ENCODE measurements at places on chromosomes 5 and 9.

DNA sequence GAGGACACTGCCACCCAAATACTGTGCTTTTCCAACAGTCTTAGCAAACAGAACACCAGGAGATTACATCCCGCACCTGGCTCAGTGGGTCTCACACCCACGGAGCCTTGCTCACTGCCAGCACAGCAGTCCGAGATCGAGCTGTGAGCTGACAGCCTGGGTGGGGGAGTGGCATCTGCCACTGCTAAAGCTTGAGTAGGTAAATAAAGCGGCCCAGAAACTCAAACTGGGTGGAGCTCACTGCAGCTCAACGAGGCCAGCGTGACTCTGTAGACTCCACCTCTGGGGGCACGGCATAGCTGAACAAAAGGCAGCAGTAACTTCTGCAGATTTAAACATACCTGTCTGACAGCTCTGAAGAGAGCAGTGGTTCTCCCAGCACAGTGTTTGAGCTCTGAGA, 28.8 kb downstream of the EPB41L4A start:
- no peak for DNase-seq

GRCh38 chr5:1523480-1523792, 324 bp downstream of the LPCAT1 start:
- DNase-seq = no peak

DNA sequence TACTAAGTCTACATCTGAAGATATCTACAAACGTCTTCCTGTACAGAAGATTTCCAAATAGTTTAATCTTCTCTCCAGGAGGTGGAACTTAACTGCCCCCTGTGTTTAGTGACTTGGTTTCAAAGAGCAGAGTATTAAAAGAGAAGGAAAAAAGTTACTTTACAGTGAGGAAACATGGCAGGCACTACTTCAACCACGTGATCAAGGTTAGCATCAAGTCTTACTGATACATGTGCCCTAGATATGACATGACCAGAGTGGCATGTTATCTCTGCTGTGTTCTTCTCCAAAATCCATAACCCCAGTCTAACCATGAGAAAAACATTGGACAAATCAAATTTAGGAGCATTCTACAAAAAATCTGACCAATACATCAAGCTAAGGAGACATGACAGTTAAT, 125.8 kb downstream of the ADAMTS12 start:
- no peak for DNase-seq

- no peak for DNase-seq
These were observed 84.3 kb downstream of the NNT start for GRCh38 chr5:43687275-43687674.

- DNase-seq = no peak
These were observed 473.9 kb upstream of the CYLC2 start for GRCh38 chr9:102521097-102521755.

DNA sequence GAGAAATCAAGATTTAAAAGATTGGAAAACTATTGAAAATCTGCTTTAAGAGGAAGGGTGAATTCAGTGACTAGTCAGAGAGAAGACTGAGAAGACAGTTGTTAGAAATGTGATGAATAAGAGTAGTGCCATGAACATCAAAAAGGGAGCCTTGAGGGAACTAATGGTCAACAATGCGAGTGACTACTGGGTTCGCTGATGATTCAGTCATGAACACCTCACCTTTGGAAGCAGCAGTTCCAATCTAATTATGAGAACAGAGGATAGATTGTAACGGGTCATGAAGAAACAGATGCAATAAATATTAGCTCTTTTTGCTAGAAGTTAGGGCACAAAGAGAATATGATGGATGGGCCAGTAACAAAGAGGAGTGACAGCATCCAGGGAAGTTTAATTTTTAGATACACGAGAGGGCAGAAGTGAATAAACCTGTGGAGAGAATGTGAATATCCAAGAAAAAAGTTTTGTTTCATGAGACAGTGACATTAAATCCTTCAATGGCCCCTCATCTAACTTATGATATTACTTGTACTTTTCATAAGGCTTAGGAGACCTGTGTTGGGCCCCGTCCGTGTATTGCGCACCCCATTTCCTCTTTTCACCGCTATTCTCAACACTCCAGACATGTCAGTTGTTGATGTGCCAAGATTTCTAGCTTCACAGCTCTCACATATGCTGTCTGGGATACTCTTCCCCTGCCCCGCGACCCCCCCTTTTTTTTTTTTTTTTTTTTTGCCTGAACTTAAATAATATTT, 23.5 kb upstream of the IFNE start:
- no peak for DNase-seq

DNA sequence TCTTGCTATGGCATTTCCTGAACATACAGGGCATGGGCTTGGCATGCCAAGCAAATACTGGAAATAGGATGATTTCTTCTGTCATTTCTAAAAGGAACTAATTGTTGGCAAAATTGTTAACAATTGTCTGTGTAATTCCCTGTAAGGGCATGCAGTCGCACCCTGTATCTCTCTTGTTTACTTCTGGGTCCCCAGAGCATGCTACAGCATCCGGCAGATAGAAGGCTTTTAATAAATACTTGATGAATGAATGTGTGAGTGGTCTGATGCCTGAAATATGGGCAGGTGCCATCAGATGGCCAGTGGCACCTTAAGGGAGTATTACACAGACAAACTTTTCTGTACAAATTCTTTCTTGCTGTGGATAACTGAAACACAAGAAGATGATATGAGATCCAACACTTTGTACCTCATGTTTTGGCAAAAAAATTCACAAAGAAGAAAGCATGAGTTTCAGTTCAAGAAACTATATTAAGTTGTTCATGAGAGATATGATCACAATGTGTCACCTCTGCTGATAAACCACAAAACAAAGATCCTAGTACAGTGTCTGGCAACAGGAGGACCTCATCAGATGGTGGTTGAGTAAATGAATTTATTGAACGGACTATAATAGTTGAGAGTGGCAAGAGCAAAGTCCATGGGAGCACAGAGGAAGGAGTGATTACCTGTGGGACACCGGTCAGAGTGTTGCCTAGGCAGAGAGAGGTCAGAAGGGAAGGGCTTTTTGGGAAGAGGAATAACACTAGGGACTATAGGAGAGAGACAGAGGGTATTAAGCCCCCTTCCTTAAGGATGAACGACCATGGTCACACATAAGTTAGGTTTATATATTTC, 194.2 kb downstream of the ATP10B start:
- no peak for DNase-seq

- no peak for DNase-seq
These were observed 360 bp downstream of the KLF4 start for GRCh38 chr9:107489144-107489673.

GRCh38 chr5:55712023-55712859, at the start of gene SLC38A9:
Gene SLC38A9, minus strand, starts transcription at chr5:55712324. Its CDS starts 14,366 bp downstream, at chr5:55697958.
- peak; percentile 45 for DNase-seq

GRCh38 chr9:78187763-78188484, 48.0 kb upstream of the CEP78 start:
- DNase-seq = no peak

DNA sequence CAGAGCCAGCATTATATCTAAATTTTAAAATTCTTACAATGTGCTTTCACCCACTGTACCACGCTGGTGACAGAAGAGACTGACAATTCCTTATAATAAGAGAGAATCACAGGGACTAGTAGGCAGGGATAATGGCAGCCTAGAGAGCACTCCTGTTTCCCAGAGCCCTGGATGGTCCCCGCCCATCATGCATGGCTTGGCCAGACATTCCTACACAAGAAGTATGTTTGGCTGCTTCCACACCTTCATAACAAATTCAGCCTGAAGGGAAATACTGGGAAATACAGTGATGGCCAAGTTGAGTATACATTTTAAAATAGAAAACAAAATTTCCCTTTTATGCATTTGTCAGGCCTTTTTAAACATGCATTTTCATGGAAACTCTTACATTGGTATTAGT, 193.5 kb upstream of the ELL2 start:
- no peak for DNase-seq

- no peak for DNase-seq
These were observed 66.4 kb downstream of the PTCH1 start for GRCh38 chr9:95450171-95451064.

DNA sequence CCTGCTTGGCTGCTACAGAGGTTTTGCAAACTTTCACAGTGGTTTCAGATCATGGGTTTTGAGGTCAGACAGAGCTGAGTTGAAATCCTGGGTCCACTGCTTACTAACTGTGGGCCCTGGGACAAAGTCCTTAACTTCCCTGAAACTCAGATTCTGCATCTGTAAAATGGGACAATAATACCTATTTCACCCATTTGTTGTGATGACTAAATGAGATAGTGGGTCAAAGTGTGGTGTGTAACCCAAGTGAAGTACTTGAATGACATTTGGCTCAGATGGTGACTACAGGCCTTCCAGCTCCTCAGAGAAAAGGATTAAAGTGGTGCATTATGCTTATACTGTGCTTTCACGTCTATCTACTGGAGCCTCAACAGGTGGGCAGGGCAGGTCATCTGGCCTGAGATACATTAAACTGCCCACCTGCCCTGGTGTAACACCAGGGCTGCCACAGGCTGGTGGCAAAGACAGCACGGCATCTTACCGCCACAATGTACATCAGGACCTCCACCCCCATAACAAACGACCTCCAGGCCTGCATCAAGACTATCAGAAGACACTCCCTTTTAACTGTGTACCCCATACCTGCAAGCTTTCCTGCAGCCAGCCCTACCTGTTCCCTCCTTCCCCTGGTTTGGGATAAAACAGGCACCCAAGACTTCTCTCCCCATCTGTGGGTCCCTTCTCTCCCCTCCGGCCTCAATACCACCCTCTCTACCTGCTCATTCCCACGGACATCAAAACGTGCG, 846 bp upstream of the TRAF1 start:
- no peak for DNase-seq

DNA sequence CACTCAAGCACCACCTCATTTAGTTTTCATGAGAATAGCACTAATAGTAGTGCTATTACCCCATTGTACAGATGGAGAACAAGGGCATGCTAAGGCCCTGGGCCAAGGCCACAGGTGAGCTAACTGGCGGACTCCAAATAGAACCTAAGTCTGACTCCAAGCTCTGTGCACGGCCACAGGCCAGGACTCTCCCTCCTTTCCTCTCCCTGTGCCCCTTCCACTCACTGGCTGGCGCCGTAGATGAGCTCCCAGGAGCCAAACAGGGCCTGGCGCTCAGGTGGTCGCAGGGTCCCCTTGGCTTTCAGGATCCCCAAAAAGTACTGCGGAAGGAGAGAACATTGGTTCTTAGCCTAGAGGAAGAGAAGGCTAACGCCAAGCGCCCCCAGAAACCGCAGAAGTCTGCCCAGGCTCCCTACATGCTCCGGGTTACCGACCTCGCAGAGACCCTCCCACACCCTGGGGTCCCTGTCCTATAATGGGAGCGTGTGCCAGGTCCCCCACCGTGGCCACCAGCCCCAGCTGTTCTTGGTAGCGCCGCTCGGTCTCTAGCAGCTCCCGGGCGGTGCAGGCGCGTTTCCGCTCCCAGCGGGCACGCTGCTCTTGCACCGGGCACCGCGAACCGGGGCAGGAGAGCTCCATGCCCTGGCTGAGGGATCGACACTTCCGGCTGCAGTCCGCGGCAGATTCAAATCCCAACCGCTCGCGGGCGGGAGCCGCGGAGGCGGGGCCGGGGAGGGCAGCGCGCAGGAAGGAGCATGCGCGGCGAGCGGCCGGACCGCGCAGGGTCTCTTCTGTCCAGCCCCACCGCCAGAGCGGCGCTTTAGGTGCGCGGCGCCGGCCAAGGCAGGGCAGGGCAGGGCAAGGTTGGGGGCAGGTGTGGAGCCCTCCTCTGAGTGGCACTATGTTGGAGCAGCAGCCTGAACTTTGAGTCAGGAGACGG, at the start of gene ARHGEF39:
Gene ARHGEF39, minus strand, starts transcription at position 665 of the 940 bp plus-strand sequence. Its CDS starts 26 bp downstream, at position 639.
- DNase-seq = no peak

DNA sequence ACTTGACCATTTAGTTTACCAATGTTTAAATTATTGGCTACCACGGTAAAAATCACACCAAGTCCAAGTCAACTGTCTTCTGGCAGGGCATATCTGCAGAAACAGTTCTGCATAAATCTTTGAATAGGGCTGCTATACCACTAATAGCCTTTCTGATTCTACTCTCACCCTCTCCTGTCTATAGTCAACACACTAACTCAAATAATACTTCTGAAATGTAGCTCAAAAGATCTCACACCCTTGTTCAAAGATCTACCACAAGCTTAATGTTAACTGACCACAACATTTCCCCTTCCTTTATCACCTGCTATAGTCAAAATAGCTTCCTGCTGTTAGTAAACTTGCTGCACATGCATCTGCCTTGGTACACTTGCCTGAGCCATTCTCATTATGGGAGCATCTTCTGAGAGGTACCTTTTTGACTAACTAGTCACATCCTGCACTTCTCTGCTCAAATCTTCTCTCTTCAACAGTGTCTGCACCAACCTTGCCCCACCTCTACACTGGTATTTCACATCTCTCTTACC, 319.4 kb downstream of the CDH10 start:
- DNase-seq = no peak

- no peak for DNase-seq
These were observed 252.9 kb downstream of the HSPA4 start for GRCh38 chr5:133304707-133305216.

GRCh38 chr5:10726179-10726912, 34.7 kb downstream of the DAP start:
- DNase-seq = no peak

DNA sequence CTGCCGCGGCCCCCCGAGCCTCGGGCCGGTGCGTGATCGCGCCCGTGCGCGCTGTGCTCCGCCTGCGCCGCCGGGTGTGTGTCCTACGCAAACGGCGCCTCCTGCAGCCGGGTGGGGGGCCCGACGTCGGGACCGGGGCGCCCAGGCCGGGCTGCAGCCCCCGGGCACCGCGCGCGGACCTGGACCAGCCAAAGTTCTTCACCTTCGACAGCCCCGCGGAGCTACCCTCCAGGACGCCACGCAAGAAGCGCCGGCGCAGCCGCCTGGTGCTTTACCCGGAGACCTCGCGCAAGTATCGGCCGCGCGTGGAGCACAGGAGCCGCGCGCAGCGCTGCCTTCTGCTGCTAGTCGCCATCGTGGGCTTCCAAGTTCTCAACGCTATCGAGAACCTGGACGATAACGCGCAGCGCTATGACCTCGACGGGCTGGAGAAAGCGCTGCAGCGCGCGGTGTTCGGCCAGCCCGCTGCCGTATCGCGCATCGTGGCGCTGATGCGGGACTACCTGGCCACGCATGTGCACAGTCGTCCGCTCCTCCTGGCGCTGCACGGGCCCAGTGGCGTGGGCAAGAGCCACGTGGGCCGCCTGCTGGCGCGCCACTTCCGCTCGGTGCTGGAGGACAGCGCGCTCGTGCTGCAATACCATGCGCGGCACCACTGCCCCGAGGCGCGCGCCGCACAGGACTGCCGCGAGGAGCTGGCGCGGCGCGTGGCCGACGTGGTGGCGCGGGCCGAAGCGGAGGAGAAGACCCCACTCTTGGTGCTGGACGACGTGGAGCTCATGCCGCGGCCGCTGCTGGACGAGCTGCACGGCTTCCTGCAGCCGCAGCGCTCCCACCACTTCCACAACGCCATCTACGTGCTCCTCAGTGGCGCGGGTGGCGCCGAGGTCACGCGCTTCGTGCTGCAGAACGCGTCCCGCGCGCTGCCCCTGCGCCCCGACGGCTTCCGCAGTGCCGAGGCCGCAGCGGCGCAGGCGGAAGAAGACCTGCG, 1.5 kb downstream of the TOR4A start:
- DNase-seq = no peak

- no peak for DNase-seq
These were observed 52.3 kb downstream of the AMBP start for GRCh38 chr9:114025760-114026159.

GRCh38 chr5:78429332-78429980, 69.0 kb downstream of the SCAMP1 start:
- no peak for DNase-seq

All from keratinocyte (primary cell).